ENCODE measurements at places on chromosomes 6 and 20. TPM values are rescaled to one million over a fixed set of nuclear protein-coding genes. Genes with fewer than 3 reads are reported as not detected.

BTNL2 gene
- total RNA-seq = not detected

GRCh38 chr6:106324726-106325335 lies 729 bp downstream of the ATG5 start:
- no peak for DNase-seq

DNA sequence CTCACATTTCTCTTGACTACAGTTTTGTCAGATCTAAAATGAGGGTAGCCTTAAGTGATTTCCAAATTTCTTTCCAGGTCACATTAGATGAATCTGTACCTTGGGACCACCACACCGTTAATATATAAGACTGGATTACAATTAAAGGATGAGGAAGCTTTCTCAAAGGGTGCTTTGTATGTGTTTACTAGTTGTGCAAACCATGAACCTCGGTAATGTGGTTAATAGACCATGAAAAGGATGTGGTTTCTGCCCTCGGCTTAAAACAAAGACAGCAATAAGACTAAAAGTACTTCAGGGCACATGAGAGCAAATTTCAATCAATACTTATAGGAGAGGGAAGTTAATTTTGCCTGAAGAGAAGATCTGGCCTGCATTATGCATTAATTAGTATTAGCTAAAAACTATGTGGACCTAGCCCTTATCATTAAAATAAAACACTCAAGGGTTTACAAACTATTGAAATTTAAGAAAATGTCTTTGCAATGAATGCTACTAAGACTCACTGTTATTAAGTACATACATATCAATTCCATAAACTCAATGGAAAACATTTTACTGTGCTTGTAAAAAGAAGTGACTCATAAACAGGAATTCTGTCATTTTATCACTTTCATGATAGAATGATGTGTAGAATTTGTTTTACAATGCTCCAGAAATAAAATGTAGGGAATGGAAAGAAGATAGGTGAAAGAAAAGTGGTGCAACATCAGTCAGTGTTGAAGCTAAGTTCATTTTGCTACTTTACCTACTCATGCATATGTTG lies 936 bp upstream of the TMX4 start:
- DNase-seq = no peak

- DNase-seq = no peak
Measured at GRCh38 chr6:40538556-40538955, 48.6 kb downstream of the LRFN2 start.

COL9A3 gene
- total RNA-seq = 3.1 TPM

All from thoracic aorta (tissue), 2 donors.